Endothelial cell of umbilical vein (primary cell): ENCODE measurements at places on chromosomes 5 and 9. TPM values are rescaled to one million over a fixed set of nuclear protein-coding genes. Genes with fewer than 3 reads are reported as not detected.

MLANA gene
- not detected in 2 replicates for polyA plus RNA-seq

FOXD4L6 gene
- polyA plus RNA-seq, result 0.05 TPM in 1 of 2 replicates, not detected in the other

TEX48 gene
- not detected in 2 replicates for polyA plus RNA-seq

NPM1 gene
- polyA plus RNA-seq, result 618 and 1,113 TPM in 2 replicates

SLC46A2 gene
- polyA plus RNA-seq, result not detected in 2 replicates

NR6A1 gene
- polyA plus RNA-seq, result 0.13 and 0.17 TPM in 2 replicates

LURAP1L gene
- polyA plus RNA-seq, result 1.4 and 1.5 TPM in 2 replicates

PRR7 gene
- polyA plus RNA-seq, result 6.6 and 10.5 TPM in 2 replicates

OSMR gene
- polyA plus RNA-seq, result 6.1 TPM in 2 replicates

ZNF483 gene
- 0.14 and 0.23 TPM in 2 replicates for polyA plus RNA-seq

PCDHGA2 gene
- 1.9 and 2.0 TPM in 2 replicates for polyA plus RNA-seq

SLC34A3 gene
- not detected in 2 replicates for polyA plus RNA-seq

- H3K4me1 ChIP-seq, result no peaks in the 10 kb centered on the region
- no peak for DNase-seq
- no peak overlapping the region for H3K4me3 ChIP-seq
Measured at GRCh38 chr5:108813673-108814072, 66.0 kb downstream of the FER start.

DNA sequence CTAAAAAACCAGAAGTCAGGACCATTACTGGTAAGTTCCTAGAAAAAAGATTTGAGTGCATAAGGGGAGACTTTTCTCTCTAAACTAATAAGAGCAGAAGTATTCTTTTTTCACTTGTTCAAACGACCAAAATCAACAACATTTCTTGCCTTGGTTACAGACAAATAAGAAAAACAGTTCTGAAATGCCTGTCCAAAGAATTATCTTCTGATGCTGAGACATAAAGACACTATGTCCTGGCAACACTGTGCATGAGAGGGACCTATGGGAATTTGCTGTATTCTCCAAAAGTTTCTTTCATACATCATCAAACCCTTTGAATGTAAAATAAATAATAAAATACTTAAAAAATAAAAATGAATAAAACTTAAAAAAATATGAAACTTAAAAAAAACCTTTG is 50.4 kb downstream of the ZNF474 start:
- no peaks in the 10 kb centered on the region for H3K36me3 ChIP-seq
- H3K4me3 ChIP-seq, result no peak overlapping the region
- H3K4me1 ChIP-seq, result peaks cover 36% of the 10 kb centered on the region
- H3K27ac ChIP-seq, result no peak overlapping the region
- no peak for DNase-seq

DNA sequence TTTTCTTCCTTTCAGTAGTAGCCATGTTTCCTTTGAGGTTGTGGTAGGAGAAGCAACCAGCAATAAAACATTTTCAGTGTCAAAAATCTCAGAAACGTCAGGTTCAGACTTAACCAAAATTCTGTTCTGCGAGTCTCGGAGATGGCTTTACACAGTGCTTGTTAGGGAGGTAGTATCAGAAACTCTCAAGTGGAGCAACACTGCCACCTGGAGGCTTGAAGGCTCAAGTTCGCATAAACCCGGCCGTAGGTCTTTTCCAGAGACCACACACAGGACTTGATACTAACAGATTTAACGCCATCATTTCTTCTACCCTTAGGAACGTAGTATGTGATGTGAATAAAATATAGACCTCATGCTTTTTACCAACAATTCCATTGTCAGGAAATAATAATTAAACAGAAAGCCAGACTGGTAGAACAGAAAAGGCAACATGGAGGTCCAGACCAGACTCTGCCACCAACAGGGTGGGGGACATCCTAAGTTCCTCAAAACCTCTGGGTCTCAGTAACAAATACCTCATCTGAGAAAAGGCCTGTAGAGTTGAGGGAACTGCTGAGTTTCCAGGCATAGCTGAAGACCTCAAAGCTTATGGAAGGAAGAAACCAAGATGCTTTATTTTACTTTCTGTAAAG is 8.5 kb downstream of the PTGER4 start:
- H3K27ac ChIP-seq, result peak overlapping the region; percentile 83
- DNase-seq, result peak; percentile 94
- no peaks in the 10 kb centered on the region for H3K27me3 ChIP-seq
- H3K36me3 ChIP-seq, result no peaks in the 10 kb centered on the region
- peaks cover 64% of the 10 kb centered on the region for H3K4me1 ChIP-seq

GRCh38 chr9:12689233-12689632 is 4.0 kb upstream of the TYRP1 start:
- no peak for DNase-seq
- no peaks in the 10 kb centered on the region for H3K36me3 ChIP-seq
- no peaks in the 10 kb centered on the region for H3K27me3 ChIP-seq
- no peak overlapping the region for H3K27ac ChIP-seq
- peaks cover 16% of the 10 kb centered on the region for H3K4me1 ChIP-seq

GRCh38 chr5:172281346-172281745 is 2.2 kb downstream of the UBTD2 start:
- no peak for DNase-seq
- no peaks in the 10 kb centered on the region for H3K27me3 ChIP-seq
- no peak overlapping the region for H3K4me3 ChIP-seq
- no peaks in the 10 kb centered on the region for H3K36me3 ChIP-seq
- peaks cover 23% of the 10 kb centered on the region for H3K4me1 ChIP-seq

GRCh38 chr5:178116143-178116885 is 3.0 kb downstream of the N4BP3 start:
- peak overlapping the region; percentile 27 for H3K27ac ChIP-seq
- DNase-seq, result peak; percentile 17
- peaks cover 13% of the 10 kb centered on the region for H3K36me3 ChIP-seq
- peak overlapping the region; percentile 94 for H3K4me3 ChIP-seq
- no peaks in the 10 kb centered on the region for H3K27me3 ChIP-seq

DNA sequence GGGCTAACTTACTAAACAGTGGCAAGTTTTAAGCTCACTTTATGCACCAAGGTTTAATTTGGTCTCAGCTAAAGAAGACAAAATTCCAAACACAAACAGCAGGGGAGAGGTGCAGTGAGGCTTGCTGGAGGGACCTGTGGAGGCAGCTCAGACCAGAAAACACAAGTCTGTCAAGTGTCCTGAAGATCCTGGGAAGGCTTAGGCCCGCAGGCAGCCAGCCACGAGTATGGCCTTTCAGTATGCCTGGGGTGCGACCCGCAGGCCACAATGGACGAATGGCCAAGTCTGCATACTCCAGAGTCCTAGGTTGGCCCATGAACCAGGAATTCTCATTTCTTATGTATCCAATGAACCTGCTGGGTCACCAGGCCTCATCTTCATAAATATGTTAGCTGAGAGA is 9.3 kb downstream of the CCNI2 start:
- no peak overlapping the region for H3K4me3 ChIP-seq
- no peaks in the 10 kb centered on the region for H3K27me3 ChIP-seq

GRCh38 chr9:136860529-136860928 is 5.6 kb downstream of the EDF1 start:
- peaks cover 8% of the 10 kb centered on the region for H3K36me3 ChIP-seq
- no peaks in the 10 kb centered on the region for H3K27me3 ChIP-seq
- DNase-seq, result no peak

DNA sequence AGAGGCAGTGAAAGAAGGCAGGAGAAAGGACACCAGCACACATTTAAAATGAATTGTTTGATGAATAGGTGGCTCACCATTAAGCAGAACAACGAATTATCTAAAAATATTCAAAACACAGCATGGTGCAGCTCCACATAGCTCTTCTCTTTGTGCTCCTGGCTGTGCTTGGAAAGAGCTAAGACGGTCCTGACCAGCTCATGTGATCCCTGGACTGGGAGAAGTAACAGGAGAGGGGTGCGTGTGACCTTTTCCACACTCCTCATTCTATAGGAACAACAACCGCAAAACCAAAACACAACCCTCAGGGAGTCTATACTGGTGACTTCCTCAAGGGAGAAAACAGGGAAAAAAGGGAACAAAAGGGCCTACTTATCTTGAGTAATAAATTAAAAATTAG is 140.5 kb downstream of the DIRAS2 start:
- H3K27ac ChIP-seq, result no peak overlapping the region
- no peak overlapping the region for H3K4me3 ChIP-seq
- DNase-seq, result no peak

GRCh38 chr9:33850677-33851076 is 33.7 kb downstream of the UBE2R2 start:
- no peaks in the 10 kb centered on the region for H3K27me3 ChIP-seq
- no peak overlapping the region for H3K27ac ChIP-seq
- no peaks in the 10 kb centered on the region for H3K36me3 ChIP-seq

- H3K27ac ChIP-seq, result peak within 1 kb of the TSS; percentile 49
- H3K4me3 ChIP-seq, result peak within 1 kb of the TSS; percentile 77
- peaks cover 24% of the 10 kb centered on the region for H3K27me3 ChIP-seq
- no peaks in the 10 kb centered on the region for H3K36me3 ChIP-seq
- peak; percentile 71 for DNase-seq
Measured at GRCh38 chr5:56951946-56952691, at the start of gene MIER3. Gene MIER3 (minus strand): TSS chr5:56952123. CDS start chr5:56952102, 21 bp downstream.

DNA sequence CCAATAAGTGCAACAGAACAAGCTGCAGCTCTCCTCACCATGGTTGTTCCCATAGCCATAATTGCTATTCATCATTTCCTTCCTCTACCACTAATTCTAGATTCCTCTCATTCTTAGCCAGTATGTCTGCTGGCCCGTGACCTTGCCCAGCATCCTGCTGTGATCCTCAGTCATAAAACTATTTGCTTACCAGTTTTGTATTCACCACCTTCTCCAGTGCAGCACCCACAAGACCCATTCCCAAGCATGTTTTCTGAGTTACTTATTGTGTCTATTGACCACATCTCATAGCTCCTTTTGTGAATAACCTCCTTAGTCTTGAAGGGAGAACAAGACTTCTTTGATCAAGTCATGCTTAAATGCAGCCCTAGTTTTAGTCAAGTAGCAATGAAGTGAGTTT is 488.0 kb upstream of the CTNND2 start:
- H3K27ac ChIP-seq, result no peak overlapping the region
- DNase-seq, result peak; percentile 1
- H3K36me3 ChIP-seq, result no peaks in the 10 kb centered on the region
- no peaks in the 10 kb centered on the region for H3K4me1 ChIP-seq
- no peaks in the 10 kb centered on the region for H3K27me3 ChIP-seq

DNA sequence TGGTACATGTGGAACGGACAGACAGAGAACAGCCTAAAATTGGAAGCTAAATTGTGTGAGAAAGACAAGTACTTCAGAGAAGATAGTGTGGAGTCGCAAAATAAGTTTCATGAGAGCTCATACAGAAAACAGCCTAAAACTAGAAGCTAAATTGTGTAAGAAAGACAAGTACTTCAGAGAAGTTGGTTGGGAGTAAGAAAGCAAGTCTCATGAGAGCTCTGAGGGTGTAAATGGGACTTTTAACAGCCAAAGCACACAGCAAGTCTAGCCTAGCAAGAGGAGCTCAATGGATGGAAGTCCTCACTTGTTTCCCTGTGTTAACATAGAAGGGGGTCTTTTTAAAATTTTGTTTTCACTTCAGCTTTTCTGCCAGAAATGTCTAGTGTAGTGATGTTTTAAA is 93.1 kb downstream of the STK32A start:
- H3K27ac ChIP-seq, result no peak overlapping the region
- no peaks in the 10 kb centered on the region for H3K4me1 ChIP-seq
- DNase-seq, result no peak
- no peaks in the 10 kb centered on the region for H3K36me3 ChIP-seq
- H3K27me3 ChIP-seq, result peaks cover under 1% of the 10 kb centered on the region

- no peak overlapping the region for H3K4me3 ChIP-seq
- H3K27me3 ChIP-seq, result peaks cover 2% of the 10 kb centered on the region
- no peak for DNase-seq
Measured at GRCh38 chr5:2762744-2763532, 11.5 kb upstream of the IRX2 start.

GRCh38 chr5:173638126-173639040 is 21.9 kb upstream of the BOD1 start:
- no peaks in the 10 kb centered on the region for H3K27me3 ChIP-seq
- no peaks in the 10 kb centered on the region for H3K36me3 ChIP-seq
- no peaks in the 10 kb centered on the region for H3K4me1 ChIP-seq
- no peak overlapping the region for H3K27ac ChIP-seq
- H3K4me3 ChIP-seq, result no peak overlapping the region

DNA sequence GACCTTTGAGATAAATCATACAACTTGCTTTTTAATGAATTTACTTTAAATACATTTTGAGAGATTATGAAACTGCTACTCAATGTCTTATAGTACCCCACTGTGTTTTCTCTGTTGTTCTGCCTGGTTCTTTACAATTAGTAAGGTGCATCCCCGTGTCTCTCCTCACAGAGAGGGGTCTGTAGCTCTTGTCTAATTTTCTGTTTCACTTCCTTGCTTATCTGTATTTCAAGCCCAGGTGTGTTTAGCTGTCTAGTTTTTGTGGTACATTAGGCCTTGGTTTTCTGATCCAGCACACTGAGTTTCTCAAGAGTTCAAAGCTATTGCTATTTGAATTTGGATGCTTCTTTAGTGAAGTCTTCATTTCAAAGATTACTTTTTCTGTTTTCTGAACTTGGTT is 105.1 kb downstream of the MAST4 start:
- no peaks in the 10 kb centered on the region for H3K36me3 ChIP-seq
- H3K27ac ChIP-seq, result no peak overlapping the region
- no peaks in the 10 kb centered on the region for H3K4me1 ChIP-seq
- no peaks in the 10 kb centered on the region for H3K27me3 ChIP-seq
- no peak overlapping the region for H3K4me3 ChIP-seq
- DNase-seq, result no peak

DNA sequence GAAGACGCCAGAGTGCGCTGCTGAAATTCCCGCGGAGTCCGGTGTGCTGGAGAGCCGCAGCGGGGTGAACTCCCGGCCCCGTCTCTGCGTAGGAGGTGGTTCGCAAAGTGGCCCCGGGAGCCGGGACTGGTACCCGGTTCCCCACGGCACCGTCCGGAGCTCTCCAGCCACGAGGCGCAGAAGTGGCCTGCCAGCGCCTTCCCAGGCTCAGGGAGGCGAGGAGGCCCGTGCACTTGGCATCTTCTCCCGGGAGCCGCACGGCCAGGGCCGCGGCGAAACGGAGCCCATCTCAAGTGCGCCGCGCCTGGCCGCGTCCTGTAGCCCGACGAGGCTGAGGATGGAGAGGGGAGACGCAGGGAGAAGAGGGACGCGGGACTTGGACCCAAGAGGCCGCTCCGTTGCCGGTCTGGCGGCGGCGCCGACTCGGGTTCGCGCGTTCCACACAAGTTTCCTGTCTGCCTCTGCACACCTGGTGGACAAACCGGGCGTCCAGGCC is 1.1 kb upstream of the IRX1 start:
- no peak for DNase-seq
- peaks cover 65% of the 10 kb centered on the region for H3K27me3 ChIP-seq
- H3K36me3 ChIP-seq, result no peaks in the 10 kb centered on the region
- H3K27ac ChIP-seq, result no peak overlapping the region

GRCh38 chr9:79461712-79462111 is 110.1 kb upstream of the TLE4 start:
- no peak for DNase-seq
- no peaks in the 10 kb centered on the region for H3K27me3 ChIP-seq

- peak overlapping the region; percentile 25 for H3K4me3 ChIP-seq
- peak; percentile 83 for DNase-seq
- peaks cover 6% of the 10 kb centered on the region for H3K4me1 ChIP-seq
- peak overlapping the region; percentile 5 for H3K27ac ChIP-seq
Measured at GRCh38 chr9:112348257-112349007, 15.0 kb upstream of the PTBP3 start.

GRCh38 chr5:79642210-79642609 is 30.0 kb downstream of the TENT2 start:
- H3K36me3 ChIP-seq, result peaks cover 14% of the 10 kb centered on the region
- H3K27me3 ChIP-seq, result no peaks in the 10 kb centered on the region
- no peak overlapping the region for H3K27ac ChIP-seq
- no peak overlapping the region for H3K4me3 ChIP-seq
- H3K4me1 ChIP-seq, result no peaks in the 10 kb centered on the region
- no peak for DNase-seq
